ENCODE measurements at places on chromosomes 12 and 14.

DNA sequence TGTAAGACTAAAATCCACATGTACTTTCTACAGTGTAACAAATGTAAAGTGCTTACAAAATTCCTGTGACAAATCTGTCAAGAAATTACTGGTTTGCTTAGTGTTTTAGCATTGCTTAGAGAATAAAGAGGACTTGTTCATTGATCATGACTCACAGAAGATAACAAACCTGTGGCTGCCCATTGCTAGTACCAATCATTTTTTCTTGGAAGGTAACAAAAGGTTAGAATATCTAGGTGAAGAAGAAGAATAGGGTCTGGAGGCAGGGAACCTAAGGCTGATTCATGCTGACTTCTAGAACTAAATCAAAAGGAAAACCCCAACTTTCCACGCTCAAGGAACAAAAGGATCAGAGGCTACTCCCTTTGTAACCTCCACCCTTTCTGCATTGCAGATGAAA lies 232.7 kb upstream of the ABCD2 start:
- no peak for DNase-seq

GRCh38 chr12:99809909-99810308 lies 162.4 kb downstream of the GARIN6 start:
- no peak for DNase-seq

- DNase-seq = no peak
Observed at GRCh38 chr12:3035171-3035570, 42.0 kb upstream of the TSPAN9 start.

- no peak for DNase-seq
Observed at GRCh38 chr12:131118371-131118770, 164.7 kb downstream of the ADGRD1 start.
